ENCODE measurements at places on chromosomes 4 and X. TPM values are rescaled to one million over a fixed set of nuclear protein-coding genes. Genes with fewer than 3 reads are reported as not detected.

- H3K4me1 ChIP-seq = no peaks in the 10 kb centered on the region
- no peak overlapping the region for H3K27ac ChIP-seq
- no peaks in the 10 kb centered on the region for H3K27me3 ChIP-seq
- no peaks in the 10 kb centered on the region for H3K36me3 ChIP-seq
- H3K4me3 ChIP-seq = no peak overlapping the region
Measured at GRCh38 chrX:82208975-82209374, 1007.1 kb downstream of the SH3BGRL start.

- H3K27me3 ChIP-seq = no peaks in the 10 kb centered on the region
- H3K4me1 ChIP-seq = no peaks in the 10 kb centered on the region
- no peak overlapping the region for H3K4me3 ChIP-seq
- no peak overlapping the region for H3K27ac ChIP-seq
- H3K36me3 ChIP-seq = no peaks in the 10 kb centered on the region
- no peak for DNase-seq
Measured at GRCh38 chrX:76064825-76065224, 108.0 kb upstream of the PBDC1 start.

DNA sequence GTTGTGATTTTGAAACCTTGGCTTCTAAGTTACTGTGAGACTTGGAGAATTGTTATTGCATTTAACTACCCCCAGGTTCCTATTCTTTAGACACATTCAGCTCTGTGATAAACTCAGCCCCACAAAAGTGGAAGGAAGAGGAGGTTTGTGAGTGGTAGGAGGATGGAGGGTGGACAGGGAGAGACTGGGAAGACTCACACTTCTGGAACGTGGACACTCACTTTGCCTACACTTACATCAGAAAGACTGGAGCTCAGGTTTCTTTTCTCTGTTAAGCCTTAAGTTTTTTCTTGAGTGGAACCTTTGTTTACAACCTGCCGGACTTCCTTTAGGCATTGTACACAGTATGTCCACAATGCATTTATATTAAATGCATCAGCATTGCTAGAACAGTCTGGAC, 99.0 kb downstream of the AREG start:
- H3K4me1 ChIP-seq = no peaks in the 10 kb centered on the region
- H3K27me3 ChIP-seq = no peaks in the 10 kb centered on the region
- H3K36me3 ChIP-seq = no peaks in the 10 kb centered on the region
- H3K27ac ChIP-seq = no peak overlapping the region
- H3K4me3 ChIP-seq = no peak overlapping the region
- no peak for DNase-seq

DNA sequence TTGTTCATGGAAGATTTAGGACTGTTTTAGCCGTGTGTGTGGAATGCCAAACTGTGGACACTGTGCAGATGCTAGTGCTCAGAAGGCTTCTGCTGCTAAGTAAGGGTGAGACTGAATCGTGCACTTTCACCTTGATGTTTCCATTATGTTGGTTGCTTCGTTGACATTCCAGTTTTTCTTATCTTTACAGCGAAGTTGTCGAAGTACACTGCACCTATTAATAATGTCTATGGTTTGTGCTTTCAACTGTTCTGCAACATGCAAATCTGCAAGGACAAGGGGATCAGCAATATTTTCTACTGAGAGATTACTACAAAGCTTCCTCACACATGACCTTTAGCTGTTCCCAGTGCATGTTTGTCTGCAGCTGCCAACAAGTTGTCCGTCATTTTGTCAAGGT, 67.7 kb downstream of the UGT2A3 start:
- H3K4me1 ChIP-seq = no peaks in the 10 kb centered on the region
- no peaks in the 10 kb centered on the region for H3K27me3 ChIP-seq
- no peaks in the 10 kb centered on the region for H3K36me3 ChIP-seq
- no peak overlapping the region for H3K4me3 ChIP-seq

DNA sequence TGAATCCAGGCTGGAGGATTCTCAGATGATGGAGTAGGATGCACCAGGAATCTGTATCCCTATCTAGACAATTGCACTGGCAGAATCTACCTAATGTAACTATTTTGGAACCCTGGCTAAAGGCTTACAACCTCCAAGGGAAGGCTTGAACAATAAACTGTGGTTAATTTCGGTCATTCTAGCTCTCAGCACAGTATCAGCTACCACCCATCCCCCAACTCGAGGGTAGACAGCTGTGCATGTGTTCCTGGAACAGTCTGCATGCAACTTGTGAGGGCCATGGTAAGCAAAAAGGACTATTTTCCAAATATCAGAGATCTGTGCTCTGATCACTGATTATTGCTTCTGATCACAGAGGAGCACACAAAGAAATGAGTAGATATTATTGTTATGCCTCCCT, 34.0 kb downstream of the ELF2 start:
- no peaks in the 10 kb centered on the region for H3K36me3 ChIP-seq
- H3K27ac ChIP-seq = no peak overlapping the region
- no peaks in the 10 kb centered on the region for H3K4me1 ChIP-seq
- no peaks in the 10 kb centered on the region for H3K27me3 ChIP-seq
- no peak for DNase-seq
- no peak overlapping the region for H3K4me3 ChIP-seq

- peaks cover 4% of the 10 kb centered on the region for H3K36me3 ChIP-seq
- DNase-seq = no peak
- peak overlapping the region; percentile 8 for H3K27ac ChIP-seq
- no peak overlapping the region for H3K4me3 ChIP-seq
- no peaks in the 10 kb centered on the region for H3K27me3 ChIP-seq
- H3K4me1 ChIP-seq = peaks cover 27% of the 10 kb centered on the region
Measured at GRCh38 chr4:99844048-99844447, 27.4 kb downstream of the DAPP1 start.

DNA sequence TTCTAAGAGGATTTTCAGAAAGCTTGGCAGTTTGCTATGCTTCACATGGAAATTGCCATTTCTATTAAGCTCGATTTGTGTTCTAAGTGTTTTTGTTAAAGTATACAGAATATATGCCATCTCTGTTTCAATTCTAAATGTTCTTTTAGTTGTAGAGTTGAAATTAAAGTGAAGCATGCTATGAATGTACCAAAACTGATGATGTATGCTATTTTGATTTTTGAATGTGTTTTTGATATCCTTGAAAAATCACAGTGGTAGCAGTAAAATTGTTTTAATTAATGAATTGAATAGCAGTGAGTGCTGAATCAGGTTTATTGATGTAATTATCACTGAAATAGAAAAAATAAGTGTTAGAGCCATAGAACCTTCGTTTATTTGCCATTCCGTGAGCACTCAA, 110.9 kb downstream of the TENM3 start:
- no peaks in the 10 kb centered on the region for H3K27me3 ChIP-seq
- no peaks in the 10 kb centered on the region for H3K4me1 ChIP-seq
- no peak for DNase-seq
- H3K4me3 ChIP-seq = no peak overlapping the region
- no peak overlapping the region for H3K27ac ChIP-seq

- no peak overlapping the region for H3K4me3 ChIP-seq
- no peak overlapping the region for H3K27ac ChIP-seq
- no peaks in the 10 kb centered on the region for H3K27me3 ChIP-seq
- H3K36me3 ChIP-seq = no peaks in the 10 kb centered on the region
- H3K4me1 ChIP-seq = no peaks in the 10 kb centered on the region
- no peak for DNase-seq
Measured at GRCh38 chr4:174434455-174434854, 87.8 kb downstream of the HPGD start.

DNA sequence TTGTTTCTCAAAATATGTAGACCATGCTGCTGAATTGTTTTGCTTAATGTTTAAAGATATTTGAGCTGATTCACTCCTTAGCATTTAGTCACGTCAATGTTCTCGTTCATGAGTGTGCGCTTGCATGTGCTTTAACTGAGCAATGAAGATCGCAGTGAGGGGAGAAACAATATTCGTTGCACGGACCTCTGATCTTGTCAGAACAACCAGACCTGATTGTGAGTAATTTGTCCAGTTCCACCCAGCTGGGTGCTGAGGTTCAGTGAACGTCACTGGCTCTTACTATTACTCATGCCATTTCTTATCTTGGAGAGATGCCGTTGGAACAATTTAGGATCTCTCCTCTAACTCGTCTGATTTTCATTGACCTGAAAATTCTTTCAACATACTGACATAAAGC, 15.0 kb upstream of the PRKX start:
- DNase-seq = no peak
- no peak overlapping the region for H3K4me3 ChIP-seq
- H3K4me1 ChIP-seq = no peaks in the 10 kb centered on the region
- no peaks in the 10 kb centered on the region for H3K27me3 ChIP-seq
- H3K27ac ChIP-seq = no peak overlapping the region
- no peaks in the 10 kb centered on the region for H3K36me3 ChIP-seq

DNA sequence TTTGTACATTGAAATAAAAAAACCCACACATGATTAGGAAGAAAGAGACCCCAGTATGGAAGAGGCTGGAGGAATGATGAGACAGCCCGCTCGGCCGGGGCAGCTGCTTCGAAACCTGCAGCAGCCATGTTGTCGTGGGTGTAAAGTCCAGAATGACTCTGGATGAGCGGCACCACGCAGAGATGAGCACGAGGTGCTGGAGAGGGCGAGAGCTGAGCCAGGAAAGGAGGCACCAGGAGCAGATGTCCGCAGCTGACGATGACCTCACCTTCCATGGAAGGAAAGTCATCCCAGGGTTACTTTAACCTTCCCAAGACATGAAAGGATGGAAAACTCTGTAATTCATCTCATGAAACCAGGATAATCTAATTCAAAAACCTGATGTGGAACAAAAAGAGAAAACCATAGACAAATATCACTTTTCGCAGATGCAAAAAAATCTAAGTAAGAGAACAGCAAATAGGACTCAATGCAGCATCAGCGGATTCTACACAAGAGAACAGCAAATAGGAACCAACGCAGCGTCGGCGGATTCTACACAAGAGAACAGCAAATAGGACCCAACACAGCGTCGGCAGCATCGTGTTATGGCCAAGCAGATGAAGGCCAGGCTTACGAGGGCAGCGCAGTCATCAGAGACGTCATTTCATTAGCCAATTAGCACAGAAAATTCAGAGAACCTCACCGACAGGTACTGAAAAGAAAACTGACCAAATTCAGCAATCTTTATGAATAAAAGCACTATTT, 25.9 kb upstream of the SPON2 start:
- no peaks in the 10 kb centered on the region for H3K27me3 ChIP-seq
- no peak overlapping the region for H3K27ac ChIP-seq

DNA sequence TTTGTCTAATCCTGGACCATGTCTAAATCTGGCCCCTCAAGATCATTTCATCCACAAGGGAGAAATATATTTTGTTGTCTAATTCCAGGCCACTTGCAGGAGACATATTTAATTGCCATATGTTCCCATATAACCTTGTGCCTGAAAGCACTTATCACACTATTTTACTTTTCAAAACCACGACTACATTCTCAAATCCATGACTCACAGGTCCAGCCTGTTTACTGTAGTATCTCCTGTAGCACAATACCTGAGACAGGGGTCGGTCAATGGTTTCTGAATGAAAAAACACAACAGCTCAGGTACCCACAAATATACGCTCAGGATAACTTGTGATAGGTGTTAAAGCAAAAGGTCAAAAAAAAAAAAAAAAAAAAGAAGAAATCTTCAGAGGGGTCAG, 60.9 kb downstream of the SEC24D start:
- no peak for DNase-seq
- no peaks in the 10 kb centered on the region for H3K4me1 ChIP-seq
- H3K27me3 ChIP-seq = no peaks in the 10 kb centered on the region
- H3K27ac ChIP-seq = no peak overlapping the region
- H3K36me3 ChIP-seq = no peaks in the 10 kb centered on the region
- H3K4me3 ChIP-seq = no peak overlapping the region

PAGE2 gene
- not detected for total RNA-seq

PNMA6F gene
- not detected for total RNA-seq

GPR101 gene
- not detected for total RNA-seq

HTR2C gene
- not detected for total RNA-seq

BBS12 gene
- 0.71 TPM for total RNA-seq

RADX gene
- total RNA-seq = 8.0 TPM

DDX60 gene
- 113 TPM for total RNA-seq

ATP8A1 gene
- 48.5 TPM for total RNA-seq

SH3BGRL gene
- 75.3 TPM for total RNA-seq

AFF2 gene
- 4.7 TPM for total RNA-seq

TMEM31 gene
- not detected for total RNA-seq
